ENCODE measurements at places on chromosomes 2 and 18. TPM values are rescaled to one million over a fixed set of nuclear protein-coding genes. Genes with fewer than 3 reads are reported as not detected.
A peak's percentile ranks its signal among the peaks of the same experiment; 100 is the strongest.

DNA sequence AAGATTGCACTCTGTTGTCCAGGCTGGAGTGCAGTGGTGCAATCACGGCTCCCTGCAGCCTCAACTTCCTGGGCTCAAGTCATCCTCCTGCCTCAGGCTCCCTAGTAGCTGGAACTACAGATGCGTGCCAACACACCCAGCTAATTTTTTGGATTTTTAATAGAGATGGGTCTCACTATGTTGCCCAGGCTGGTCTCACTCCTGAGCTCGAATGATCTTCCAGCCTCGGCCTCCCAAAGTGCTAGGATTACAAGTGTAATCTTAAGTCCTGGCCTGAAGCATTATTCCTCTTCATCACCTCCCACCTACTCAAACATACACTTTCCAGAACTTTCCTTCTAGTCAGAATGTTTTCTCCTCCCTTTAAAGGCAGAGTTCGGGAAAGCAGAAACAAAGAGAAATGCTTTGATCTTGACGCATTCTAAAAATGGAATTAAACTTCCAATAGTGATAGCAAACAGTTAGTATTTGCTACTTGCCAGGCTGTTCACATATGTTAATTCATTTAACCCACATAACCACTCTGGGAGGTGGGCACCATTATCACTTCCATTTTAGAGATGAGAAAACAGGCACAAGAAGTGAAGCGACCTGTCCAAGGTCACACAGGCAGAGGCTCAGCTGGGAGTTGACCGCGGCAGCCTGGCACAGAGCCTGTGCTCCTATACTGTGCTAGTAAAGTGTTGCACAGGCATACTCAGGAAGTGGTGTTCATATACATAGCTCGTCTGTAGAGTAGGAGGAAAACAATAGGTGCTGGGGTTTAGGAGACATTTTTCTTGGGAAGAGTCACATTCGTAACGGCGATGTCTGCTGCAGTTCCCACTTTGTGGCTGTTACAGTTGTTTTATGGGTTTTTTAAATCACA lies 24.6 kb downstream of the TEX44 start:
- DNase-seq = no peak

The NEB gene
- 2.2 TPM for total RNA-seq

GRCh38 chr2:18159896-18160295 lies 281.4 kb downstream of the KCNS3 start:
- DNase-seq = no peak

DNA sequence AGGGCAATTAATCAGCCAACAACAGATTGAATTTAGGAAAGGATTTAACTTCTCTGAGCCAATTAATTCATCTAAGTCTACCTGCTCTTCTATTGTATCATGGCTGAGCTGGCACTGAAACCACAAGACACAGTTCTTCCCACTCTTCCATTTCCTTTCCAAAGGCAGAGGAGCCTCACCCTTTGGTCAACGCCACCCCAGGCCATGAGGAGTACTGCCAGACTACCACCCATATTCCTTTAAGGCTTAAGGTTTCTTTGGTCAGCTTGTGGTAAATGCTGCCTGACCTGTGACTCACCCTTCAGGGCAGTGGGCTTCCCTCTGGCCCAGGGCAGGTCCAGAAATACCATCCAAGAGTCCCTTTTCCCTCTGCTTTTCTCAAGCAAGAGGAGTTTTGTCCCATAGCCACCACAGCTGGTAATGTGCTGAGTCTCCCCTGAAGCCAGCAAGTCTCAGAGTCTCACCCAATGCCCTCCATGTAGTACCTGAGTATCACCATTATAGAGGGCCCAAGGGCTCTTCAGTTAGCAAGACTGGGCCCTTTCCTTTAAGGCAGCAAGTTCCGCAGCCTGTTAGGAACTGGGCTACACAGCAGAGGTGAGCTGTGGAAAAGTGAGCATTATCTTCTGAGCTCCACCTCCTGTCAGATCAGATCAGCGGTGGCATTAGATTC lies 900.5 kb upstream of the CRIM1 start:
- DNase-seq = no peak

The MDH1B gene
- 0.07 TPM for total RNA-seq

GRCh38 chr2:129605646-129606045 lies 373.8 kb upstream of the RAB6C start:
- no peak for DNase-seq

DNA sequence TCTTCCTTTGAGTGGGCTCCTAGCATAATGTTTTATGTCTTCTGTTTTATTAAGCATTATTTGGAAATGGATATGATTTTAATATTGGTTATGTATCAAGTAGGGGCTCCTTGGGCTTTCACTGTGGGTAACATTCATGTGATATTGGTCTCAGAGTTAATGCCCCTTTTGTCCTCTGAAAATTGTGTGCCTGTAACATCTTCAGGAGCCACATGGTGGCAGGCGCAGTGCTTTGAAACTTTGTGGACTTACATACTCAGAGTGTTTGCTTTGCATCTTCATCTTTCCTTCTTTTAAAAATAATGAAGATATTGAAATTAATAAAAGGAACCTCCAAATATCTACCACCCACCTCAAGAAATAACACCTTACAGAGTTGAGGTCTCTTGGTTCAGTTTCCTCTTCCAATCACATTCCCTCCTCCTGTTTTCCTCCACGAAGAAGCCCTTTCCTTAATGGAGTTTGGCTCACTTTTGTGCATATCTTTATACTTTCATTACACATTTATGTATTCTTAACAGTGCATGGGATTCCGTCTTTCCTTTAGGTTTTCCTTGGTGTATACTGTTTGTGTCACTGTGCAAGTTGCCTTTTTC lies 73.5 kb downstream of the LIMS1 start:
- peak; percentile 45 for DNase-seq

DNA sequence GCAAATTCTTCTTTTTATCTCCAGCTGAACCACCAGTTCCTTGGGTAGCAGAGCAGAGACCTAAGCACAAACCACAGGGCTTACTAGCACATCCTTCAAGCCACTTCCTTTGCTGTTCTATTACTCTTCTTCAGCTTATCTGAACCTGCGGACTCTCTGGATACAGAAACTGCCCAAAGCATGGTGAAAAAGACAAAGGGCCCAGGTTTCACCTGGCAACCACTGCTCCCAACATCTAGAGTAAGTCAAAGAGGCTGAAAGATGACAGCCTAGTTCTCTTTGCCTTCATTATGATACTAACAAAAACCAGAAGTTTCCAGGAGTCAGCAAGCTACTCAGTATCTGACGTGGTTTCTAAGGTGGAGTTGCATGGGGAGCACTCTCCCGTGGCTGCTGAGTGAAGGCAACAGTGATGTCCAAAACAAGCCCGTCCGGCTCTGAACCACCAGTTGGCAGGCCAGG lies 43.4 kb downstream of the KANSL3 start:
- DNase-seq = no peak

The CAPN13 gene
- not detected for total RNA-seq

The CDH7 gene
- not detected for total RNA-seq

GRCh38 chr18:50696436-50696835 lies 123.4 kb downstream of the MRO start:
- DNase-seq = no peak

The CDH2 gene
- 0.09 TPM for total RNA-seq

- no peak for DNase-seq
These were observed 8.6 kb downstream of the ALPG start for GRCh38 chr2:232415138-232415690.

GRCh38 chr2:7726989-7727388 lies 809.8 kb downstream of the RNF144A start:
- no peak for DNase-seq

All from K562 (cell line).